ENCODE measurements at places on chromosomes 16 and 17.

DNA sequence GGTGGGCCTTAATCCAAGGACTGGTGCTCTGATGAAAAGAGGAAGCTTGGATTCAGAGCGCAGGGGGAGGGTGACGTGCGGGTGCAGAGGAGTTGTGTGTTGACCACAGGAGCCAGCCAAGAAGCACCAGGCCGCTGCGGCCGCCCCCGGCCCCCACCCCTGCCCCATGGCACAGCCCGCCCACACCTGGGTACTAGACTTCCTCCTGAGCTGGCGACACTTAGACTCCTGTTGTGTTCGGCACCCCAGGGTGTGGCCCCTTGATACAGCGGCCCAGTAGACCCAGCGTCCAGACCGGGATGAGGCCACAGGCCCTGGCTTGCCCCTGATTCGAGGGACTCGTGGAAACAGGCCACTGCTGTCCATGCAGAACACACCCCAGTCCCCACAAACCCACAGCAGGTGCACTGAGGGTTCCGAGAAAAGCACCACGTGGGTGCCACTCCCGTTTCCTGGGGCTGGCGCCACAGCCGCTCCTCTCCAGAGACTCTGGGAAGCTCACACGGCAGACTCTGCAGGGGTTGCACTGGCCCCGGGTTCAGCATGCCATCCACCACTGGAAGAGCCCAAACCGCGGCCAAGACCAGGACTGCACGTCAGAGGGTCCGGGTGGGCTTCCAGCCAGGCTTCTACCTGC lies 5.7 kb upstream of the SNAI3 start:
- no peak for DNase-seq

DNA sequence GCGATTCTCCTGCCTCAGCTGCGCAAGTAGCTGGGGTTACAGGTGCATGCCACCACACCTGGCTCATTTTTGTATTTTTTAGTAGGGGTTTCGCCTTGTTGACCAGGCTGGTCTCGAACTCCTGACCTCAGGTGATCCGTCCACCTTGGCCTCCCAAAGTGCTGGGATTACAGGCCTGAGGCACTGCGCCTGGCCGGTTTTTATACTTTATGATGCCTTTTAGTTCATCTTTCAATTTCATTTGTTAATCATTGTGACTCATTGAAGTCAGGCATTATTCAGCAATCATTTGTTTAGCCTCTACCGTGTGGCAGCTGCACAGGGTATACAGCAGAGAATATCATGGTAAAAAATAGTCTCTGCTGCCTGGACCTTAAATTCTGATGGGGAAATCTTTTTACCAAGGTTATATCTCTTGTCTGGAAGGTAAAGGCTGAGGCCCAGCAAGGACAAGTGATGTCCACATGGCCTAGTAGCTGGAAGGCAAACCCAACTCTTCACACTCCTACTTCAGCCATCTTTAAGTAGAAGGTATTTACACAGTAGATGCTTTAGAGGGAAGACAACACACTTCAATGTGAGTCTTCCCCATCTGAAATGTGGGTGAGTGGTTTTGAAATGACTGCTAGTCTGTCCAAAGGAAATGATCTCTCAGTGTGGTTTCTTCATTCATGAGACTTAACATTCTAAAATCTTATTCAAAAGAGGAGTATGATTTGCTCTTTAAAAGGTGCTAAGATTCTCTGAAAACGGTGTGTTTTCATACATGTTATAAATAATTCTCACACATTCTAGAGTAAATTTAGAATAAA lies 2.4 kb downstream of the PRPSAP2 start:
- no peak for DNase-seq

DNA sequence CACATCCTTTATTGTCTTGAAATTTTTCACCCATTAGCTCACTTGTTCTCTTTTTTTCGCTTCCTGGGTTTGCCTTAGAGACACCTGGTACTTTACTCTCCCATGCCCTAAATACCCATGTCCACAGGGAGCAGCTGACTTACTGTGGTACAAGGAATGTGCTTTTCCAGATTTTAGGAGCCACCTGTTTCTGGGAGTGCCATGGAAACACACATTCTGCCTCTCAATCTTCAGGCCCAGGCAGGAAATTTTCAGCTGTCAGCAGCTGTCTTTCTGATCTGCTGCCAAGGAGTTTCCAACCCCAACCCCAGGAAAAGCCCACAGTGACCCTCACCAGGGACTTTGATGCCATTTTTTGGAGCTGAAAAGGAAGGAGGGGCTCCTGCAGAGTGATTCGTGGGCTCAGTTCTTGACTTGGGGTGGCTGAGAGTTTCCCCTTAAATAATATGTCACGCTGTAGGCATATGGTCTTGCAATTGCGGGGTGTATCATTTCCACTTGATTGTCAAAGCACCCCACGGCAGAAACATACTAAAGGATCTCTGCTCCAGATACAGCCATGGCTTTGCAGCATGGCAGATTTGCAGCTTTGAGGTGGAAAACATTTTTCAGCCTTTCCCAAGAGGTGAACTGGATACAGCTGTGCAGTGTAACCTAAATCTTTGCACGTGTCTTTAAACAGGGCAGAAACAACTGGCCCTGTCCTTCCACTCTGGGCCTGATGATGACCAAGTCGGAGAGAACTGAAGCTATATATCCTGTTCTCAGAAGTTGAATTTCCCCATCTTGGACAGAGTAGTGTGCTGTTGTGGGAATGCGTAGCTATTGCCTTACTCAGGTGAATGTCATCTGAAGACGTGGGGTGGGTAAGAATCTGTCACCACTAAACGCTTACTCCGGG lies 19.2 kb downstream of the RBFOX1 start:
- no peak for DNase-seq

DNA sequence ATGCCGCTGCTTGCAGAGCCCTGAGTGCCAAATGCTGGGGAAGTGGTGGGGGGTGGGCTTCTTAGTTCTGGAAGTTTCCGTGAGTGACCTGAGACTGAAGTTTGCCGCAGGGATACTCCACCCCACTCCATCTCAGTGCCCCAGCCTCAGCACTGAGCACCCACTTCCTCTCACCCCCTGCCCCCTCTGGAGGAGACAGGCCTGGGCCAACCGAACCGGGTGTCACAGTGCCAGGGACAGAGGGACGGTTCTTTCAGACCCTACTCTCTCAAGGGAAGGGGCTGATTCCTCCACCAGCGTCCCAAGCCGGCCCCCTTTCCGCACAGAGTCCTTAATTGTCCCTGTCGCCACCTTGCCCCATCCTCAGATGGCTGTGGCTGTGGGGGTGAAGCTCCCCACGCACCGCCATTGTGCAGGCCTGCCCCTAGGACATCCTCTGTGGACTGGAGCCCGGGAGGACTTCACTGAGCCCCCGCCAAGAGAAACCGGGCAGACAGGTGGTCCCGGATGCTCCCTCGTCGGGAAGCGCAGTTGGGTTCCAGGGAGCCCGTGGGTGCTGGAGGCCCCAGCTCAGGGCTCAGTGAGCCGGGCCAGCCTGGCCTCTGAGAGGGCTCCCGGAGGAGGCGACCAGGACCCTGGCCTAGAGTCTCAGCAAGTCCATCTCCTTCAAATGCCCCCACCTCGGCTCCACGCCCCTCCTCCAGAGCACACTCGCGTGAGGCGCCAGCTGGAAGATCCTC lies 1.6 kb upstream of the KREMEN2 start:
- DNase-seq = no peak

- no peak for DNase-seq
Observed at GRCh38 chr17:12856416-12856815, 67.1 kb downstream of the ARHGAP44 start.

DNA sequence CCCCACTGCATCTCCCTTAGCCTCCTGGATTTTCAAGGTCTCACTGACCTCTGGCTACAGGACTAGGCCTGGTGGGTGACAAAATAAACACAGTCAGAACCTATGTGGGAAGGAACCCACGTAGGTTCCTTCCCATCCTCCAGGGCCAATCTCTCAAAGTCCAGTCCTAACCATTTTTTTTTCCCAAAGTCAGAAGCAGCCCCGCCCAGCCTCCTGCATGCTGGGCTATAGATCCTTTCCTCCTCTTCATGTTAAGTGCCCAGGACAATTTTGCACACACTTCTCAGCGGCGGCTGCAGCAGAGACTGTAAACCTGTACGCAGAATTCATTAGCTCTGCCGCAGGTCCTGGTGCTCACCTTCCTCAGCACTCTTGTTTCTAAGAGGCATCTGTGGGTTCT lies 285.8 kb downstream of the NPIPA8 start:
- no peak for DNase-seq

DNA sequence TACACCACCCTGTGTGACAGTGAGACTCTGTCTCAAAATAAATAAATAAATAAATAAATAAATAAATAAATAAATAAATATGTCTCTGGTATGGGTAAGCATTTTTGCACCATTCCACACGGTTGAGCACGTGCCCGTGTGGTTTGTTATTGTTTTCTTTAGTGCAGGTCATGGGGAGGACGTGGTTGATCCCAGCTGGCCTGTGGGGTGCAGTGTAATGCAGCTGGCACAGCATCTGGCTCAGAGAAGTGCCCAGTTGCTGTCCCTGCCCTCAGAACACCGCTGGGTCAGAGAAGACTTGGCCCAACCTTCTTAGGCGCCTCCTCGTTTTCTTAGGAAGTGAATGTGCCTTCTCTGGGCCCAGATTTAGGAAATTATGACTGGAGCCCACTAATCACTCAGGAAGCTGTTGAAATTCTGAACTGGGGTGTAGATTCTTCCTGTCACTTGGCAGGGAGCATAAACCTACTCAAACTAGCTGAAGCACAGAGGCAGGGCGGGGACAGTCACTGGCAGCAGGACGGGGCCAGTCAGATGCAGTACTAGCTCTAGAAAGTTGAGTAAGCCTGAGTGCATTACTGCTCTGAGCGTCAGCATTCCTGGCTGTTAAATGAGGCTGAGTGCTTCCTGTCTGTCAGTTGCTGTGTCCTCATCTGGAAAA lies 85.9 kb downstream of the SNX29 start:
- no peak for DNase-seq

- DNase-seq = no peak
Observed at GRCh38 chr17:66171172-66171571, 20.8 kb downstream of the CEP112 start.

DNA sequence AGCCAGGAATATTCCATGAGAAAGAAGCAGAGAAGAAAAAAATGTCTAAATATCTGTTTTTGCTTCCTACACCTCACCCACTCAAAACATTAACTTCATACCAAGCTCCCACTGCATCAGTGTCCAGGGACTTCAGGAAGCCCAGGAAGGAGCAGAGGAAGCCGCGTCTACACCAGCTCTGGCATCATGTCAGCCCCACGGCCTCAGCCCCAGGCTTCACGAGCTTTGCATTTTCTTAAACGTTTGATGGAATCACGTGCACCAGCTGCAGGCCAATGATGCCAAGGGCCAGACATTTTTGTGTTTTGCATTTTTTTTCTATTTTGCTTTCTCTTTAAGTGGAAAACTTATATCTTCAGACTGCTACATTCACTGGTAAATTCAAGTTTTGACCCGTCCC lies 48.6 kb downstream of the CDRT4 start:
- DNase-seq = no peak

GRCh38 chr17:76431509-76431908 lies 21.4 kb downstream of the UBE2O start:
- DNase-seq = no peak

GRCh38 chr17:43562679-43563599 lies 16.8 kb upstream of the ETV4 start:
- no peak for DNase-seq

GRCh38 chr16:21203155-21203797 lies 8.1 kb downstream of the ZP2 start:
- DNase-seq = no peak

- no peak for DNase-seq
Observed at GRCh38 chr17:58294034-58294433, 13.3 kb upstream of the MPO start.

DNA sequence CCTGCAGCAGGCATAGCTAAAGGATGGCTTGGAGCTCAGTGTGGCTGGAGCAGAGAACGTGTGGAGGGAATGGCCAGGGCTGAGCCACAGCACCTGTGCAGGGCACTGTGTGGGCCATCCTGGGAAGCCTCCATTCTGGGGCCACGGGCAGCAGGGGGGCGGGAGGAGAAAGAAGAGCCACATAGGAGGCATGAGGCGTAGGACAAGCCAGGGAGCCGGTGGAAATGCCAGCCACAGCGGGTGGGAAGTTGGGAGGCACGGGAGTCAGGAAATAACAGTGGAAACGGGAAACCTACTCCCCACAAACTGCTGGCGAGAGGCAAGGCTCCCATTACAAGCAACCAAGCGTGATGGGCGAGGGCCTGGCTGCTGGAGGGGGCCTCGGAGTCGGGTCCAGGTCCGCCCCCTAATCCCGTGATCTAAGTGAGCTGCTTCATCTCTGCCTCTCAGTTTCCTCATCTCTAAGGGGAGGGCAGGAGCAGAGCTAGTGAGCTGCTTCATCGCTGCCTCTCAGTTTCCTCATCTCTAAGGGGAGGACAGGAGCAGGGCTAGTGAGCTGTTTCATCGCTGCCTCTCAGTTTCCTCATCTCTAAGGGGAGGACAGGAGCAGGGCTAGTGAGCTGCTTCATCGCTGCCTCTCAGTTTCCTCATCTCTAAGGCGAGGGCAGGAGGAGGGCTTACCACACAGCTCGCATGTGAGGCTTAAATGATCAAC lies 104.9 kb downstream of the ADCY9 start:
- DNase-seq = no peak

GRCh38 chr17:35486920-35487732 lies 38.6 kb upstream of the SLFN13 start:
- peak; percentile 57 for DNase-seq

DNA sequence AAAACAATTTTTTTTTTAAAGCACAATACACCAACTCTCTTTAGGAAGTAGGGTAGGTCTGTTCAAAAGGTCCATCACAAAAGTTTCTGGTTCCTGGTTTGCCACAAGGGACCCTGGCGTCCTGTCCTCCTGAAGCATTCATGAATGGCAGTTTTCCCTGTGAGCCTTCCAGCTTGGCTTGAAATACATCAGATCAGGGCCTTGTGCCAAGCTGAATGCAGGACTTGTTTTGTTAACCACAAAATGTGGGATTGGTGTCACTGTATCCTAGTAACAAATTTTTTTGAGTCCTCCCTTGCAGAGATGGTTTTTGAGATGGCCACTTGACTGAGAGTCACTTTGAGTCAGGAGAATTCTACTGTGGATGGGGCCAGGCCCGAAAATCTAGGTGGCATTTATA lies 3.9 kb downstream of the GNAO1 start:
- no peak for DNase-seq
